ENCODE measurements at places on chromosomes 4 and X.

GRCh38 chr4:1712216-1713002 is at the start of gene SLBP:
SLBP (minus strand) TSS chr4:1712319; CDS start chr4:1712188, 131 bp downstream.
- peak; percentile 95 for DNase-seq

- DNase-seq = no peak
Measured at GRCh38 chrX:20397587-20397986, 130.9 kb upstream of the RPS6KA3 start.

DNA sequence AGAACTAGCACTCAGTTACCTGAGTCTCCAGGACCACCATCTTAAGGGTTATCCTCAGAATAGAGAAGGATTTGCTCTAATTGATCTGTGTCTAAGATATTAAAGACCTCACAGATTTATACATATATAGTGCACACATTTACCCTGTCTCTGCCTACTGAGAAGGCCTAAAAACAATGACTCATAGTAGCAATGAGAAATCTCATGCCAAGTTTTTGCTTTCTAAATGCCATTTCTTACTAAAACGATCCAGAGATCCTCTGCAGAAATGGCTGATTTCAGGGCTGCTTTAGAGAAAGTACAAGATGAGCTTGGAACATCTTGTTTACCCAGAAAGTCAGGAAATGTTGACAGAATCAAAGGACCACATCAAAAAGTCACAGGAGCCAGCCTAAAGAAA is 79.1 kb upstream of the INPP4B start:
- DNase-seq = no peak

- DNase-seq = no peak
Measured at GRCh38 chr4:25882226-25882625, 19.4 kb upstream of the SEL1L3 start.

DNA sequence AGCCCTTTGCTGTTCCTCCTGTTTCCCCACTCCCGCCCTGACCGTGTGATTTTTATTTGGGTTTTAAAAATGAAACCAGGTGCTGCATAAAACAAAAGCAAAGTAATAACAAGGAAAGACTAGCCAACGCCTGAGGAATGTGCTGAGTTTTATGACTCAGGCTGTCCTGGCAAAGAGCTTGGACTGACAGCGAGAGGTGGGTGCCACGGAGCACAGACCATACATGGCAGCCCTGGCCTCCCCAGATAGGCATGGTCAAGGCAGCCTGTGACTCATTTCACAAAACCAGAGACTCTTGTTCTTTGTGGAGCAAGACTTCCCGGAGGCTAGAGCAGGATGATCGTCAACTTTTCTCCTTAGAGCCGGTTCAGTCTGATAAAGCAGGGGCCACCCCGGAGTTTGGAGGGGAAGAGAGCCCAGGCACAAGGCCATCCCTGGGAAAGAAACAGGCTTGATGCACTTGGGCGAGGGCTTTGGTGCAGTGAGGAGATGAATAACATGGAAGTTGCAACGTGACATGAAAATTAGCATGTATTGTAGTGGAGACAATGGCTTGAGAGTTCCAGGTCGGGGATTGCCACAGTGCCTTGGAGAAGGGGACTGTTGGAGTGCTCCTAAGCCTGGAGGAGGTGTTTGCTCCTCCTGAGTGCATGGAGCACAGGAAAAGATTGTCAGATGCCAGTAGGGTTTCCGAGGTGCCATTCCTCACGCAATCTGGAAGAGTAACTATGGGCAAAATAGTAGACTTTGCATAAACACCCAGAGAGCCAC is 54.8 kb downstream of the C4orf51 start:
- DNase-seq = peak; percentile 90

DNA sequence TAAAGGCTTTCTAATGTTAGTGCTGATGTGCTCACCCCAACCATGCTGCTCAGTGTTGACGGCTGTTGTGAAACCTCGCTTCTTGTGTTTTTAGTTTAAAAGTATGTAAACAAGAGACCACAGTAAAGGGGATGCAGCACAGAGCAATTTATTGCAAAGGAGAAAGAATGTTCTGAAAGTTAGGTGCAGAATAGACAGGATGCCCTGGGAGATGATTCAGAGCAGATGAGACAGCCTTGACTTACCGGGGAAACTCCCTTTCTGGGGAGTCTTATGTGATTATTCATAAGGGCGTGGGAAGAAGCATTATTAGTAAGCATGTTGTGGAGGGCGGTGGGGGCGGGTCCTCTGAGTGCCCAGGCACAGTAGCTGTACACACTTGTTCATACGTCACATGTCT is 47.7 kb downstream of the EVC start:
- peak; percentile 98 for DNase-seq

- peak; percentile 80 for DNase-seq
Measured at GRCh38 chrX:11629593-11630211, 36.0 kb downstream of the ARHGAP6 start.

- no peak for DNase-seq
Measured at GRCh38 chrX:118475903-118476302, 19.7 kb upstream of the DOCK11 start.

DNA sequence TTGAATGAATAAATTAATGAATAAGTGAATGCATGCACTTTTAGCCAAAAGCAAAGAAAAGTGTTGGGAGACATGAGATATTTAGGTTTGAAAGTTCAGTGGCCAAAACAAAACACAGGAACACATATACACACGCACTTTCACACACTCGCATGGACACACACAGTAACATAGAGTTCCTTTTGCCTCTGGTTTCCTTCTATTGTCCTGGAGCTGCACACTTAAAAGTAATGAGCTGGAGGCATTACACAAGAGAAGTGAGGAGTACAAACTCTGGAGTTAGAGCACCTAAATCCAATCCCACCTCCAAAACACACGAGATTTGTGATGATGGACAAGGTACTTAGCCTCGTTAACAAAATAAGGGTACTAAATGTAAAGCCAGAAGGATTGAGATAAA is 18.7 kb downstream of the PPA2 start:
- DNase-seq = no peak

DNA sequence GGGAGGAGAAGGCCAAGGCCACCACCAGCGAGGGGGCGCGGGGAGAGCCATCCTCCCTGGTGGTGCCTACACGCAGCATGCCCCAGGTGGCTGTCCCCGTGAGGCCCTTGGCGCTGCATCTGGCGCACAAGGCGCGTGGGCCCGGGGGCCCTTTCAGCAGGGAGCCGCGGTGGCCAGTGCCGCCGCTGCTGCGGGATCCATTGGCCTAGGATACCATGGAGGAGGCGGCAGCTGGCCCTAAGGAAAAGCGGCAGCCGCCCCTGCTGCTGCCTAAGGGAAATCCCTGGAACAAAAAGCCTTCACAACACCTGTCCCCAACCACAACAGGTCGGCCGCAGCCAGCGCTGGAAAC is 1059.6 kb downstream of the TECRL start:
- no peak for DNase-seq
